Fibroblast of skin of right biceps (primary cell): ENCODE measurements at places on chromosomes 11 and 22.
A peak's percentile ranks its signal among the peaks of the same experiment; 100 is the strongest.

GRCh38 chr22:49826603-49827270 lies 936 bp downstream of the BRD1 start:
- peak; percentile 36 for DNase-seq

DNA sequence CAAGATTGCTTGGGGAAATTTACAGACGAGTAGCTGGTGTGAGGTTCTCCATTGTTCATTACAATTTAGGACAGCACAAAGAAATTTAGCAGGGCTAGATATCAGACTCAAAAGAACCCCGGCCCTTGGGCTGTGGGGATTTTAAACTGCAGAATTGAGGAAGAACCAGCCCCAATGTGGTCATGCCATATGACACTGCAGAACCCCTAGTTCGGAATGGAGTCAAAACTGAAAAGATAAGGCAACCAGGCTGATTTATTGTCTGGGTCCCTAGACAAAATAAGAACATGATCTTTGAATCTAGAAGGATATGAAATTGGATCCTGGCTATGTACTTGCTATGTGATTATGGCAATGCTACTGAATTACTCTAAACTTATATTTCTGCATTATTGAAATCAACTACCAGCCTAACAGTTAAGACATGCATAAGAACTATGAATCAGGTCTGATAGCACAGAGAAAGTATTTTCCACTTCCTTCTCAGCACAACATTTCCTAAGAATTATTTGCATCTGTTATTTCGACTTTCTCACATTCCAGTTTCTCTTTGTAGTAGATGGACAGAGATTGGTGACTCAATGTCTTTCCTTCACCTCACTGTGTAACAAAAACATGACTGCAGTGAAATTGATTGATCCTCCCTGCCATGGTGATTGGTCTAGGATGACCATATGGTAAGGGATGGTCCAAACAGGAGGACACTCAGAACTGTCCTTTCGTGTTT lies 13.2 kb downstream of the MMP3 start:
- DNase-seq, result peak; percentile 65

- DNase-seq, result peak; percentile 54
Measured at GRCh38 chr11:845872-846495, 3.3 kb downstream of the TSPAN4 start.

DNA sequence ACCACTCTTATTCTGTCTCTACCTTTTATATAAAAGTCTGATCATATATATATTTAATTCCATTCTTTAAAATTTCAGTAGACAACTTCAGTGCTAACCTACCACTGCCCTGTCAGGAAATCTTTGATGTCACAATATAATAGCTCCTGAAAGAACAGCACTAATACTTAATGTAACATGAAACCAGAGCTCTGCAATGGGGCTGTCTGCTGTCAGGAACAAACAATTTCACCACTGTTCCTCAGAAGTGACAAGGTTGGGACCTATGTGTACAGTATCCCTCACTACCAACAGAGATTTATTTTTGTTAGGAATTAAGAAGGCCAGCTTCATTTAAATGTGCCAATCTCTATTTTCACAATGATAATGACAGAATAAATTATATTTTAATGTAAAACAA lies 165.5 kb upstream of the C11orf58 start:
- no peak for DNase-seq

DNA sequence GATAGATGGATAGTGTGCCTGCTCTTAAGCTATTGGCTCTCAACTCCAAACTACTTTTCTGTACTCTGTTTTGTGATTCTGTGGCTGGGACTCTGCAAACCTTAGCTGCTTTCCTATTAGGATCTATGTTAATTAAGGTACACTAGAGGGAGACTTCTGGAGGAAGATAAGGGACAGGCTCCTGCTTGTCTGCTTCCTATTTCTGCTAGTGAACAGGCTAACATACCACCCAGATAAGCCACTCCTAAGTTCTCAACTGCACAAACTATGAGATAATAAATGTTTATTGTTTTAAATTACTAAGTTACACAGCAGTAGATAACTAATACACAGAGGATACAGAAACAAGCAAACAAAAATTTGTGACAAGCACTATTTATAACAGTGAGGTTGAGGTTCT lies 10.2 kb upstream of the NXPE2 start:
- DNase-seq, result no peak

DNA sequence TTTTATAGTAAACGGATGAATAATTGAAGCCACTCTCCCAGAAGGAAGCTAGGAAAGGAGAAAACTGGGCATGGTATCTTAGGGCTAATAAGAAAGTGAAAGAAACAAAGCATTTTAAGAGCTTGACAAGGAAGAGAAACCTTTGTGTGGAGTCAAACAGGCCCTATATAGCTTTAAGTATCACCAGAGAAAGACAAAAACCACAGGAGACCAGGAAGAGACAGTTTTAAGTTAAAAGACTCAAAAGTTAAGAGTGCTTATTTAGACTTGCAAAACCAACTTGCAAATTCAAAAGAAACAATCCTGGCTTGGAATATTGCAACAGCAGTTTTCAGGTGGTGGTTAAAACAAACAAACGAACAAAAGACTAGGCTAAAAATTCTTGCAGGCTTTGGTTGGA lies 3.4 kb downstream of the PAK1 start:
- no peak for DNase-seq

DNA sequence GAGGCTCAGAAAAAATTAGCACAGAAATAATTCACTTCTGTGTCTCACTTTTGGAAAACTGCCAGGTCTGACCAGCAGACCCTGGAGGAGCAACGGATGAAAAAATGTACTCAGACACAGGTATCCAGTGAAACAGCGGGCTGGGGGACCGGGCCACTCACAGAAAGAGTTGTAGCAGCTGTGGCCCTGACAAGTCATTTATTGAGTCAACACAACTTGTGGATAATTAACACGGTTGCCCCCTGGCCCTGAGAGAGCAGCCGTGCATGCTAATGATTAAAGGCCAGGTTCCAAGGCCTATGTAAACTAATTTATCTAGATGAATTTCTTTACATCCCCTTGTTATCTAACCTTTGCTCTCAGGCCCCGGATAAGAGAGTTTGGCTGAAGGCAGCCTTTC lies 131.3 kb downstream of the AASDHPPT start:
- no peak for DNase-seq

DNA sequence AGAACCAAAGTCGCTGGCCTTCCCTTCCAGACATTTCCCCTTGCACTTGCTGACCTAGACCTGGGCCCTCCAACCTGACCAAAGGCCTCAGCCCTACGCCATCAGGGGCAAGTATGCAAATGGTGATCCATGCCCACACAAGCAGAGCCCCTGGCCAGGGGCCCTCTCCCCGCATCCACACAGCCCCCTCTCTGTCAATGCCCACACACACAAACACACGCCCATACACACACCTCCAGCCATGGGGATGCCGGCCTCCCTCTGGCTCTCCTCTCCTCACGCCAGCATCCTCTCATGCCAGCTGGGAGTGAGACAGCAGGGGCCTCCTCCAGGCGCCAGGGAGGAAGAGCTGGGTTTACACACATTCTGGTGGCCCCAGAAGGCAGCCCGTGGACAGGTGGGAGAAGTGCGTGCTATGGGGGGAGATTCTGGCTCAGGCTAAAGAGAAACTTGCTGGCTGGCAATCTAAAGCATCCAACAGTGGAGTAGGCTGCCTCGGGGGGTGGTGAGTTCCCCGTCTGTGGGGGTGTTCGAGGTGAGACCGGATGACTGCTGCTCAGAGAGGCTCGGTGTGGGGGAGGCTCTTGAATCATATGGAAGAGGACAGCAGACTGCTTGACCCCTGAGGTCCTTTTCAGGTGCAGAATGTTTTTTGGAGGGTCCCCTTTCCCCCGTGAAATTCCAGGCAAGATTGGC lies 4.8 kb downstream of the NRXN2 start:
- DNase-seq, result no peak

DNA sequence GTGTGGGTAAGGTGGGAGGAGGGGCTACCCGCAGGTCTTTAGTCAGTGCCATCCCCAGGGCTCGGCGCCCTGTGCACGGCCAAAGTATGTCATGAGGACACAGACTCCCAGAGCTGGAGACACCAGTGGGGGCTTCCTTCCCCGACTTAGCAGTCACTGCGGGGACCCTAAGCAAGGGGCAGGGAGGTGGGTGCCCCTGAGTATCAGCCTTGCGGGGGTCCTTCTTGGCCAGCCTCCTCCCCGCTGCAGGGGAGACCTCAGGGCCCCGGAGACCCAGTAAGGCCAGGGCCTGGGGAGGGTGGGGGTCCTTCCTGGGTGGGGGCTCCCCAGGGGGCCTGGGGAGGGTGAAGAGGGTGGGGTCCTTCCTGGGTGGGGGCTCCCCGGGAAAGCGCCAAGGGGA lies 673.8 kb downstream of the BRD1 start:
- no peak for DNase-seq

DNA sequence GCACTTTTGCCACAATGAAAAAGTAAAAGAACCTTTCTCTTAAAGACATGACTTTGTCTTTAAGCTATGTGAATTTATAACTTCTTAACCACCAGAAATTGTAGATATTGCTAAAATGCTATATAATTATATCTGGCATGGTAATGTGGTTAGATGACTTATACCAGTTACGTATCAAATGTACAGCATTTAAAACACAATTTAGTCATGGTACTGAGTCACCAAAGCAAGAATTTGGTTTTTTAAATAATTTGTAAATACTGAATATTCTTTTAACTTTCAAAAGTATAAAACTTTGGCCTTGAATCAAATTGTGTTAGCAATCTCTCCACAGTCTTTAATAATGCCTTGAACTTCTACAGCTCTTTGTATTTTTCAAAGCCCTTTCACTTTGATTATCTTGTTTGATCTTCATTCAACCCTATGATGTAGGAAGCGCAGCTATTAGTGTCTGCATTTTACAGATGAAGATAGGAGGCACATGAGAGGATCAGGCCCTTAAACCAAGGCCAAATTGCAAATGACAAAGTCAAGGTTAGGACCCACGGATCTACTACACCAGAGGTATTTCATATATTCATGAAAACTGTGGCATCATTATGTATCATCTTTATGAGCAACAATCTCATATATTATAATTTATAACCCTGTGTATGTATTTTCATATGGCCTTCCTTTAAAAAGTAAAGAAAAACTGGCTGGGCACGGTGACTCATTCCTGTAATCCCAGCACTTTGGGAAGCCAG lies 4.4 kb upstream of the SYTL2 start:
- DNase-seq, result peak; percentile 96

DNA sequence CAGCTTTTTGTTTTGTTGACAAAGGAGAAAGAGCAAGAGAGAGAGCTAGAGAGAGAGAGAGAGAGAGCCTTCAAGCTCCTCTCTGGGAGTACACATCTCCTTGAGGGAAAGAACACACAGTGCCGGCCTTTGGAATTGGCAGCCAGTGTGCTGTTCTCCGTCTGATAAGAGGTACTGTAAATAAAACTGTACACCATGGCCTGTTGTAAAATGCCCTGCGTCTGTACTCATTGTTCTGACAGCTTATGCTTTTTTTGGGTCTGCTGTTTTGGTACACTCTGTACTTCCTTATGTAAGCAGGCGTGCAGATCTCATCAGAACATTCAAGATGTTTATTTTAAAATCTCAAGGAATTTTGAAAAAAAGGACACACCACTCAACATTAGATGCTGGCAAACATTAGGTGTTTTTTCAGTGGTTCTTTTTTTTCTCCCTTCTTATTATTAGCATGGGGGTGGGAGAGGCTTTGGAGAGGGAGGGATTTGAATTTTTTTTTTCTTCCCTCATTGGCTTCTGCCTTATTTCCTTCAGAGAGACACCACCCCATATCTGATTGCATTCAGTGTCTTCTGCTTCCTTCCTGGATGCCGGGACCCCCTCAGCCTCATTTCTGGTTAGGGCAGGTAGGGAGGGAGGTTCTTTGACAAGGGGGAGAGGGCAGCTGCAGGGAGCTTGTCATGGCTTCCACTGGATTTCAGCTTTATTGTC lies 116.8 kb upstream of the NNMT start:
- DNase-seq, result no peak

GRCh38 chr11:87254562-87254961 lies 216.8 kb downstream of the TMEM135 start:
- DNase-seq, result no peak

GRCh38 chr11:111416231-111416960 lies 37.3 kb upstream of the POU2AF1 start:
- no peak for DNase-seq

GRCh38 chr11:73157101-73158010 lies 15.2 kb upstream of the FCHSD2 start:
- DNase-seq, result peak; percentile 72

GRCh38 chr11:34827228-34827627 lies 89.0 kb downstream of the APIP start:
- DNase-seq, result no peak

GRCh38 chr11:119248750-119249670 lies 42.9 kb downstream of the CBL start:
- no peak for DNase-seq

DNA sequence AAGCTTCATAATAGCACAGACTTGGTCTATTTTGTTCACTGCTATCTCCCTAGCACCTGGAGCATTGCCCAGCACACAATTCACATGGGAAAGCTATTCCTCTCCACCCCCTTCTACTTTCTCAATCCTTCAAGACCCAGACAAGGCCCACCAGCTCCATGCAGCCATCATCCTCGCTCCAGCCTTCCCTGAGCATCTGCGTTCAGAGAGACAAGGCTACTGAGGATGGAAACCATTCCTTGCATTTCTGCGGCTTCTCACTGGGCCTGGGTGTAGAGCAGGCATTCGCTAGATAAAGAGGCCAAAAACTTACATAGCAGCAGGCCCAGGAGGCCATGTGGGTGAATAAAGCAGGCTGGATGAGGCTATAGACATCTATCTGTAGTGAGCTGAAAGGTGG lies 530.8 kb downstream of the BUD13 start:
- no peak for DNase-seq

- no peak for DNase-seq
Measured at GRCh38 chr11:119030029-119030328, 698 bp downstream of the SLC37A4 start.

DNA sequence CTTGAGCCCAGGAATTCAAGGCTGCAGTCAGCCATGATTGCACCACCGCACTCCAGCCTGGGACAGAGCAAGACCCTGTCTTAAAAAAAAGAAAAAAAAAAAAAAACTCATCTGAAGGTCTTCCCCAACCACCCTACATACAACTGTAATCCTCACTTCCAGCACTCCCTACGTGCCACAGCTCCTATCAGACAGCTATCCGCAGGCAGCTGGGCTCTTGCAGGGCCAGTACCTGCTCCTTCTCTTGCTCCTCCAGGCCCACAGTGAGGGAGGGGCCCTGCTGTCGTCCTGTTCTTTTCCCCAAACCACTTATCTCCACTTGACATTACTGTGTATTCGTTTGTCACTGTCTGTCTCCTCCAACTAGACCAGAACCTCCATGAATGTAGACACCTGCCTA lies 156.1 kb upstream of the NECTIN1 start:
- DNase-seq, result no peak

DNA sequence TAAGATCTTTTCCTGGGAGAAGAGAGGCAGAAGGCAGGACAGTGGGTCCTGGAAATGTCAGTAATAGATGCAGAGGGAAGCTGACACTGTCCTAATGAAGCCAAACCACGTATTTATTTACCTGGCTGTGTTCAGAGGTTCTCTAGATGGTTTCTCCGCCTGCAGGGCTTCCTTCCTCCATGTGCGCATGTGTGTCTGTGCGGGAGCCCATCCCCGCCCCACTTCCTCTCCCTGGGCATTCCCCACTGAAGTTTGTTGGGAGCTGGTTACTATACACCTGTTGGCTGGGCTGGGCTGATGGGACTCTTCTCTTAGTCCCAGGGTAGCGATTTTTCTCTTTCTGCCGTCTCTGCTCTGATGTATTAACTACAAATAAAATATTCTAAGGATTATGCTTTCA lies 204.9 kb upstream of the TBCEL start:
- DNase-seq, result no peak
